ENCODE measurements at places on chromosomes 2 and 18.

GRCh38 chr2:196712867-196713266 is 73.4 kb downstream of the CCDC150 start:
- no peak for DNase-seq

DNA sequence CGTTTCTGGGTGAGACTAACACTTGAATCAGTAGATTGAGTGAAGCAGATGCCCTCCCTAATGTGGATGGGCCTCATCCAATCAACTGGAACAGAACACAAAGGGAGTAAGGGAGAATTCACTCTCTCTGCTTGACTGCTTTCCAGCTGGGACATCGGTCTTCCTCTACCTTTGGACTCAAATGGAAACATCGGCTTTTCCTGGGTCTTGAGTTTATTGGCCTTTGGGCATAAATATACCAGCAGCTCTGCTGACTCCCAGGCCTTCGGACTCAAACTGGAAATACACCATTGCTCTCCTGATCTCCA is 311.6 kb downstream of the STK39 start:
- no peak for DNase-seq

GRCh38 chr2:158497486-158497885 is 40.7 kb downstream of the PKP4 start:
- DNase-seq: no peak

DNA sequence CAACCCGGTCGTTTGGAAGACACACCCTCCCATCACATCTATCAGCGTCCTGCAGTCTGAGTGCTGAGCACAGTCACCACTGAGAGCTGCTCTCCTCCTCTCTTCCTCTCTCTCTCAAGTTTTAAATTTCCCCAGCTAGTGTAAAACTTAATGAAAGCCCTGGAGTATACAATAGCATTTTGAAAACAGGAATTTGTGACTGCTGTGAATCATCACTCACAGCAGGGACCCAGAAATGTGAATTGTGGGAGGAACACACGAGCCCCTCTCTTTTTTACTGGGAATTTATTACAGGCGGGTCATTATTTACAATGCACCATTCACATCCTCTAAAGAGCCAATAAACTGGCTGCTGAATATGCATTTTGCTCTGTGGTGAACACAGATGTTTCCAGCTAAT is 185.0 kb upstream of the SMIM21 start:
- no peak for DNase-seq

DNA sequence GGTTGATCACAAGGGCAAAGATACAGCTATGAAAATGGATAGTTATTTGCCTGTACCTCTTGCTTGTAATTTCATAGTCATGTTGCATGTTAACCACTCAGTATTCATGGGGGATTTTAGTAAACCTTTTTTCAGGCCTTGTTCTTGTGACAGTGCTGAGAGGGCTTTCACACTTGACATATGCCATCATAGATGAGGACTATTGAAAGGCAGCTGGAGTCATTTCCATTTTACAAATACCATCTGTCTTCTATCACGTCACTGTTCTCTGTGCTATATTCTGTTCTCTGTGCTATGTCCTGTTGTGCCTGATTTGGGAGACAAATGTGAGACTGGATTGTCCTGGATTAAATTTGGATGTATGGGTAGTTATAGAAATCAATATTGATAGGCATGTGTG is 131.7 kb downstream of the LYPD6B start:
- DNase-seq: no peak

- no peak for DNase-seq
These were observed 1.1 kb upstream of the GBX2 start for GRCh38 chr2:236169151-236169721.

Data from activated T-helper 2 cell treated with anti-CD3 and anti-CD28 coated beads, Interferon-gamma antibody, Interleukin-2, Interleukin-4, amounts not matched to agents 10 μg/mL and 5 μg/mL and 100 μg/mL, durations not matched to agents 14 hours and 24 hours and 36 hours (primary cell).